ENCODE measurements at places on chromosomes 13 and 19.
A peak's percentile ranks its signal among the peaks of the same experiment; 100 is the strongest.

- DNase-seq = no peak
Observed at GRCh38 chr19:1255186-1256161, 7.1 kb downstream of the MIDN start.

GRCh38 chr13:31111136-31111535 is 50.6 kb downstream of the HSPH1 start:
- peak; percentile 7 for DNase-seq

DNA sequence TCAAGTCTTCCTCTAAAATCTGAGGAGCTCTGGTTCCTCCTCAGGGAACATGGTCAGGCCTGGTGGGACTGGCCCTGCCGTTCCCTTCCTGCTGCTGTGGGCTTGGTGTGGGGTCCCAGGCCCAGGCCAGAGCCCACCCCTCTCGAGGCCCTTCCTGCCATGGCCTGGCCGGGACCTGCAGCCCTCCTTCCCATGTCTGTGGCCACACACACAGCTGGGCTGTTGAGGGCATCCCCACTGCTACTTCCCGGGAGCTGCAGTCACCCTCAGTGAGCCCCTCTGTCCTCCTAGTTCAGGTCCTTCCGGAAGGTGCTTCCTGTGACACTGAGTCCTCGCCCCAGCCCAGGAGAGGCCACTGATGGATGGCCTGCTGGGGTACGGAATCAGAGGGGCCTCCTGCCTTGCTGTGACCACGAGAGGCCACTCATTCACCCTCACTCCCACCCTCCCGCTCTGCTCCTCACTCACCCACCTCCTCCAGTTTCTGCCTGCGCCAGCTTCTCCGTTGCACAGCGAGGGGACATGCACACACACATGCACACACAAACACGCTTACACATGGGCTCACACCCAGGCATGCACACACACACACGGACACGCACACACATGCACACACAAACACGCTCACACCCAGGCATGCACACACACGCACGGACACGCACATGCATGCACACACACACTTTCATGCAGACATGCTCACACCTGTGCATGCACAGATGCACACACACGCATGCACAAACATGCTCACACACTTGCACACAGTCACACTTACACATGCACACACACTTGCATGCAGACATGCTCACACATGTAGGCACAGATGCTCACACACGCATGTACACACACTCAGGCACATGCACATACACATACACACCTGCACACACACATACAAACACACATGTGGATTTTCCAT is 7.3 kb upstream of the MCF2L start:
- DNase-seq = no peak

GRCh38 chr13:47085346-47085745 is 188.5 kb upstream of the HTR2A start:
- DNase-seq = peak; percentile 51

GRCh38 chr13:29935309-29935981 is 85.0 kb upstream of the UBL3 start:
- no peak for DNase-seq

DNA sequence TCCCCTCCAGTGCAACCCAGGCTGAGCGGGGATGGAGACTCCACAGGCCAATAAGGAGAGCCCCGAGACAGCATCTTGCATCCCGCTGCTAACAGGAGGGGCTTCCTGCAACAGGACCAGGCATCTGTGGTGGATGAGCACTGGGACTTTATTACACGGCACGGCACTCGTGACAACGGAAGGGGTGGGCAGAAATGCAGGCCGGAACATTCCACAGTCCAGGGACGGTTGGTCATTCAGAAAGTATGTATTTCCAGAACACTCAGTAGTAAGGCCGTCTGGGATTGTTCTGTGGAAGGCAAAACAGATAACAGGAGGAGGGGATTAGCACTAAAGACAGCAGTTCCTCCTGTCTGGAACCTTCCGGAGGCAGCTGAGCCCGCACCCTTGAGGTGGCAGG is 3.3 kb upstream of the TM6SF2 start:
- DNase-seq = peak; percentile 70

DNA sequence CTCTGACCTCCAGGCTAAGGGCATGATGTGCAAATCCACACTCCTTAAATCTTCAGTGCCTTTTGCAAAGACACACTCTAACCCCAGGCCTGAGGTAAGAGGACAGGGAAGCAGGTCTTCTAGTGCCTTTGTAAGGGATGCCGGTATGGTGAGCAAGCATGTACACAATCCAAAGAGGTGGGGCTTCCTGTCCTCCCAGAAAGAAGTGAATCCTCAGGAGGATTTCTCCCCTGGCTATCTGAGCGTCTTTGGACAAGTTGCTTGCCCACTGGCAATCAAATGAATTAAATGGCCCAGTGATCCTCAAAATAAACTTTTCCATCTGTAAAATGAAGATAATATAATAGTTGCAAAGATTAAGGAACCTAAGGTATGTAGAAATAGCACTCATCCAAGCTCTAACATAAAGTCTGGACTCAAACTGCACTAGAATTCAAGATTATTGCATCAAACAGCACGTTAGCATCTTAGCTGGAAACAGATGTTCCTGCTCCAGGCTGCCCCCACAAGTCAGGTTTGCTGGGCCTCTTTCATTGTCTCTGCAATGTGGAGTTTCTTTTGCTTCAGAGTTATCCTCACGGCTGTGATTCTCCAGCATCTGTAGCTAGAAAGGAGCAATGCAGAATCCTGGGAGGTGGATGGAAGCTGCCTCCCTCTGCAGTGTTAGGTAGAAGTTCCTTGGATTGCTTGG is 249.6 kb downstream of the TSHZ3 start:
- no peak for DNase-seq

- DNase-seq = no peak
Observed at GRCh38 chr13:49369866-49370265, 74.0 kb downstream of the CAB39L start.

DNA sequence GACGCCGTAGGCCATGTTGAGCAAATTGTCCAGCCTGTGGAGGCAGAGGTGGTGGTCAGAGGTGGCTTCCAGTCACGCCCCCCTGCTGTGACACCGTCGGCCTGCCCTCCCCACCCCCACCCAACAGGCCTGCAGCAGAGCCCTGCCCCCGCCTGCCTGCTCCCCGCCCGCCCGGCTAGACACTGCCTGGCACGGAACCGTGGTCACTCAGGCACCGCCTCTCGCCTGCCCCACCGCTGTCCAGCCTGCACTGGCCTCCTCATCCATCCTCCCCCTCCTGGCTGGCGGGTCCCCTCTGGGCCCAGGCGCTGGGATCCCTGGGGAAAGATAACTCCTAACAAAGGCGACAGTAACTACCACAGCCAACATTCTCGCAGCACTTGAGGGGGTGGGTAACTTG is 21.7 kb downstream of the PRKCSH start:
- DNase-seq = no peak

- no peak for DNase-seq
Observed at GRCh38 chr19:54877471-54877870, 3.4 kb downstream of the FCAR start.

DNA sequence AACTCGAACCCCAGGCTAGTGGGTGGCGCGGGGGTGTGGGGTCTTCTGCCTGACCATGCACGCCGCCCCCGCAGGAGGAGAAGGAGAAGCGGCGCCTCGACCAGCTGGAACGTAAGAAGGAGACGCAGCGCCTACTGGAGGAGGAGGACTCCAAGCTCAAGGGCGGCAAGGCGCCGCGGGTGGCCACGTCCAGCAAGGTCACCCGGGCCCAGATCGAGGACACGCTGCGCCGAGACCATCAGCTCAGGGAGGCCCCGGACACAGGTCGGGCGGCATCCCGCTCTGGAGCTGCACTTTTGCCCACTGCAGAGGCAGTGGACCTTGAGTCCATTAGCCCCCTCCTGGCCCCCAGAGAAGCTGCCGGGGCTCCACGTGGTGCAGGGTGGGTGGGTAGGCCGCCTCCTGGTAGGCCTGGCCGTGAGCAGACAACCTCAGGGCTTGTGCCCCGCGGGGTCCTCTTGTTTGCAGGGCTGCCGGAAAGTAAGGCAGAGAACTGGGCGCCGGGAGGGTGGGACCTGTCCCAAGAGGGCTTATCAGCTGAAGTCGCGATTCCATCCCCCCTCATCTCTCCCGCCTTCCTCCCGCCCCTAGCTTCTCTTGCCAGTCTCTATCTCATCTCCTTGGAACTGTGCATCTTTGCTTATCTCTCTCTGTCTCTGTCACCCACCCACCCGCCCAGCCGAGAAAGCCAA is 9.9 kb downstream of the CCDC124 start:
- DNase-seq = no peak

DNA sequence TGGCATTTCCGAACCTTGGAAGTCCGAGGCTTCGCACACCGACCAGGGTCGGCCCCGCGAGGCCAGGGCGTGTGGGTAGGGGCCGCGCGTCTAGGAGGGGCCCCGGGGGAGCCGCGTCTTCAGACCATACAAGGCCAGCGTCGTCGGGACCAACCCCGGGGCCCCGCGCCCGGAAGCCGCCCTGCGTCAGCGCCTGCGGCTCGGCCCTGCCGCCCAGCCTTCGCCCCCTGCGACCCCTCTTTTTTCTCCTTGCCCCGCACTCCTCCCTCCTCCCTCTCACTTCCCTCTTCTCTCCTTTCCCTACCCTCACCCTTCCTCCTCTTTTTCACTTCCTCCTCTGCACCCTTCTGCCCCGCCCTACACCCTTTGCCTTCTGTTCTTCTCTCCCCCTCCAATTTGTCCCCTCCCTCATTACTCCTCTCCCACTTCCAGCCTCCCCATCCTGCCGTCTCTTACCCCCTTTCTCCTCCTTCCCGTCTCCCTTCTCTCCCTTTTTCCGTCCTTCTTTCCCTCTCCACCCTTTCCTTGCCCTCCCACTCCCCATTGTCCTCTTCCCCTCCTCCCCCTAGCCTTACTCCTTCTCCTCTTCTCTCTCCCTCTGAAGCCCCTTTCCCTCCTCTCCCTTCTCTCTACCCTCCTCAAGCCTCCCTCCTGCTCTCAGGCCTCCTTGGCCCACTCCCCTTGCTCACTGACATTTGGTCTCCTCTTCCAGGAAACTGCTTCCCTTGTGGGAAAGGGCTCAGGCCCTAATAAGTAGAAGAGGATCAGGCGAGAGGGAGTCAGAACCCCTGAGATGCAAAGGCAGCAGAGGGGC is 2.2 kb upstream of the PLEKHG2 start:
- peak; percentile 52 for DNase-seq

- no peak for DNase-seq
Observed at GRCh38 chr13:113854238-113855011, 9.5 kb downstream of the GAS6 start.

GRCh38 chr13:75660694-75661093 is 24.6 kb downstream of the LMO7 start:
- no peak for DNase-seq

All from EL (cell line).